Fibroblast of skin of abdomen (primary cell): ENCODE measurements at places on chromosomes 16 and 17.

- DNase-seq, result no peak
Observed at GRCh38 chr17:82356845-82357355, 2.1 kb upstream of the TEX19 start.

DNA sequence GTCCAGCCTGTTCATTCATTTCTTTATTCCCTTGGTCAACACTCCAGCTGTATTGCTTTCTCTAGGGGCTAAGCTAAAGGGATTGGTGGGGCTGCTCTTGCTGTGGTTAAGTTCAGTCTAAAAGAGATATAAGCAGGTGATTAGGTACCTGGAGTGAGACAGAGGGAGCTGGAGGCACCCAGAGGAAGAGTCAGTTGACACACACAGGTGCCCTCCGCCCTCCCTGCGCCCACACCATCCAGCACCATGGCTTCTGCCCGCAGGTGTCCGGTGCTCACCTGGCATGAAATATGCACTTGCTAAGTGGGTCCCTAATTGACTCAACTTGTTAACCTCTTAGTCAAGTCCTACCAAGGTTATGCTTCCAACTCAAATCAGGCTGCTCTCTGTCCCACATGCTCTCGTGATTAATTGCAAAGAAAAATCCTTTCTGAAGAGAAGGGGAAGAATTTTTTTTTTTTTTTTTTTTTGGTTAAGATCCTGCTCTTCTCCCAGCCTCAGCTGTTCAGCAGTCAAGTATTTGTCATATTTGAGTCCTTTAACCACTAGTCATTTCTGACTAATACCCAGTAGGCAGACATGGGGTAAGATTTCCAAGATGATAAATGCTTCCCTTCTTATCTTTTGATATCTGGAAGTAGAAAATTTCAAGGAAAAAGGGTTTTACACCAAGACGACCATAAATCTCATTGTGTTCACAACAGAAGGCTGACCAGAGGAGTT lies 199.8 kb upstream of the WSCD1 start:
- DNase-seq, result no peak

GRCh38 chr16:47586121-47586520 lies 125.0 kb downstream of the PHKB start:
- no peak for DNase-seq

- no peak for DNase-seq
Observed at GRCh38 chr17:64449545-64449944, 630 bp downstream of the MILR1 start.

DNA sequence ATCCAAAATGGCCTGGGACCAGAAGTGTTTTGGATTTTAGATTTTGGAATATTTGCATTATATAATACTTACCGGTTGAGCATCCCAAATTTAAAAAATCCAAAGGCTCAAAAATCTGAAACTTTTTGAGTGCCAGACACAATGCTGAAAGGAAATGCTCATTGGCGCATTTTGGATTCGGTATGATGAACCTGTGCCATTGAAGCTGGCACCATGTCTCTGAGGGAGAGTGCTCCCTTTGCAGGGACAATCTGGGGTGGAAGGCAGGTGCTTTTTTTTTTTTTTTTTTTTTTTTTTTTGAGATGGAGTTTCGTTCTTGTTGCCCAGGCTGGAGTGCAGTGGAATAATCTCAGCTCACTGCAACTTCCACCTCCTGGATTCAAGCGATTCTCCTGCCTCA lies 17.7 kb downstream of the SMTNL2 start:
- no peak for DNase-seq

DNA sequence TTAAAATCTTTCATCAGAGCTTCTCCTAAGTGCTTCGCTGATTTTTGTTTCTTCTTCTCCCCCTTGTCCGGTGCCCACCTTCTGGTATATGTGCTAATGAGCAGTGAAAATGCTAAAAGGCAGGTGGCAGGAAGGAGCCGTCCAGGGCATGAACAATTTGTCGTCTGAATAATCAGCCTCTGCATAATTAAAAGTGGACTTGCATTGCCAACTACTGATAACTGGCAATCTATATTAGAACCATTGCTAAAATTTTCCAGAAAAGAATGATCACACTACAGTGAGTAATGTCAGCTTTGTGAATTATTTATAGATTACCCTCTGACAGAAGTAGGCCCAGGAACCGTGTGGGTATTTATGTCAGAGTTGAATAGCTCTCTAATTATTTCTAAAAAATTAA lies 28.1 kb downstream of the SERPINF1 start:
- no peak for DNase-seq

DNA sequence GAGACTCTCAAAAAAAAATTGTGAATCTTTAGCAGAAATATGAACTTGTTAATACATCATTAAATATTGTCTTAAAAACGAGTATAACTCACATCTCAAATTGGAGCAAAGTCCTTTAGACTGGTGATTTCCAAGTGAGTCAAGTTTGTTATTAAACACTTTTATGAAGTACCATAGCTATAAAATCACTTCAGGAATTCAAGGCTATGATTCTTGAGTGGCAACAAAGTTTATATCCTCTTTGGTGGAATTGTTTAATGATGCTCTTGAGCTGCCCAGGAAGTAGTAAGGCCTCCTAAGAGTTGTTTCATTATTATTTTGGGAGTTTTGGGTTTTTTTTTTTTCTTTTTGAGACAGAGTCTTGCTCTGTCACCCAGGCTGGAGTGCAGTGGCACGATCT lies 16.7 kb upstream of the BLMH start:
- no peak for DNase-seq

GRCh38 chr16:59500601-59501000 lies 766.5 kb upstream of the GOT2 start:
- DNase-seq, result no peak
